ENCODE measurements at places on chromosomes 2 and 18.

DNA sequence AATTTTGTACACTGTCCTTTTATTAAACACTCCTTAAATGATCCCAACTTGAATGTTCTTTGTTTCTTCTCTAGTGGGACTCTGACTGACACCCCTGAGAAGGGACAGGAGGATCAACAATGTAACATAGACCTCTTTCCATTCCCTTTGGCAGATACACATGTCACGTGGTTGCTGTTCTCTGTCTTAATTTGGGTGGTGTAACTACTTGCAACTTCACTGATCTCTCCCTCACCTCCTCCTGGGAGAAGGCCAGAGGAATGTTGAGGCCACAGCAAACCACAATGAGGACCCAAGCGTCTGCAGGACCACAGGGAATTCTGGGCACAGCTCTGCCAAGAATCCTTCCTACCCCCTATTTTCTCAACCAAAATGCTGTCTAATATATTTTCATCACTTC is 205.6 kb downstream of the RTP5 start:
- DNase-seq: no peak

GRCh38 chr2:59770651-59771050 is 782.8 kb downstream of the BCL11A start:
- no peak for DNase-seq

- DNase-seq: no peak
Observed at GRCh38 chr18:61865466-61866175, 27.2 kb downstream of the RNF152 start.

GRCh38 chr18:46672062-46672970 is 15.3 kb upstream of the LOXHD1 start:
- DNase-seq: no peak

DNA sequence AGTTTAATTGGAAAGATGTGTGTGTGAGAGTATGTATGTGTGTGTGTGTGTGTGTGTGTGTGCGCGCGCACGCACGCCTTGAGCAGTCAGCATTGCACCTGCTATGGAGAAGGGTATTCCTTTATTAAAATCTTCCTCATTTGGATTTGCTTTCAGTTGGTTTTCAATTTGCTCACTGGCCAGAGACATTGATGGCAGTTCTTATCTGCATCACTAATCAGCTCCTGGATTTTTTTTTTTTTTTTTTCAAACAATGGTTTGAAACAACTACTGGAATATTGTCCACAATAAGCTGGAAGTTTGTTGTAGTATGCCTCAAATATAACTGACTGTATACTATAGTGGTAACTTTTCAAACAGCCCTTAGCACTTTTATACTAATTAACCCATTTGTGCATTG is 48.0 kb downstream of the FEZ2 start:
- DNase-seq: no peak

DNA sequence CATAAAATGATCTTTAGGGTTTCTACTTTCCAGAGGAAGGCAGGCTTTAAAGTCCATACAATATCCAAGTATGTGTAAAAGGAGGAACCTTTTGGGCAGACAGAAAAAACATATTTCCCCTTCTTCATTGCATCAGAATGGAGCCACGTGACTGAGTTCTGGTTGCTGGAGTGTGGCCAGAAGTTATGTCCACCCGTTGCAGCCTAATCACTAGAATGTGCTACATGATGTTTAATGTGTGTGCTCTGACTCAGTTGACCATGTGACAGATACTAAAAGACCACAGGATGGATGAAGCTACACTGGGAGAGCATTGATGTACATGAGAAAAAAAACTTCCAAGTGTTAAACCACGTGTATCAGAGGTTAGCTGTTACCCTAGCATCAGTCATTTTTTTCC is 460.9 kb downstream of the RIT2 start:
- no peak for DNase-seq

DNA sequence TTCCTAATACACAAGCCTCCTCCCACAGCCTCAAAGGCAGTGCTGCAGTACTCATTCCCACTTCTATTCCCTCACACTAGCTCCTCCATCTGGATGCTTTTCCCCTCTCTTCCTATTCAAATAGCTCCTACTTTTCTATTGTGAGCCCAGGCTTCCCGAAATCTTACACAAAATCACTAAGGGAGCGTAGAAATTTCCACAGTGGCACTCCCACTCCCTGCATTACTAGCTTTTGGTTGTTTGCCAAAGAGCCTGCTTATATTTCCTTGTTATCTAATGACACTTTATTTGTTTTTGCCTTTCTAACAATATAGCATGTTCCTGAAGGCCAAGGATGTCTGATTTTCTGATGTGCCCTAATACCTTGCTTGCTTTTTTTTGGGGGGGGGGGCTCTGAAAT is 10.9 kb downstream of the EPAS1 start:
- no peak for DNase-seq

- no peak for DNase-seq
Observed at GRCh38 chr2:219087361-219087760, 26.6 kb upstream of the IHH start.

- no peak for DNase-seq
Observed at GRCh38 chr2:119158563-119159347, at the start of gene C1QL2. TSS of gene C1QL2 (minus strand) at chr2:119158751. CDS start at chr2:119158269, 482 bp downstream.

- DNase-seq: no peak
Observed at GRCh38 chr2:181943411-181944124, 42.1 kb upstream of the PPP1R1C start.

- DNase-seq: peak; percentile 81
Observed at GRCh38 chr2:203808046-203808750, 59.4 kb upstream of the CTLA4 start.

- no peak for DNase-seq
Observed at GRCh38 chr2:69122271-69122670, 109.3 kb downstream of the ANTXR1 start.

GRCh38 chr2:10832203-10832936 is 19.8 kb upstream of the PDIA6 start:
- peak; percentile 64 for DNase-seq

GRCh38 chr2:122218596-122218995 is 463.1 kb downstream of the TSN start:
- no peak for DNase-seq

- no peak for DNase-seq
Observed at GRCh38 chr2:44120428-44120827, 48.2 kb upstream of the PPM1B start.

GRCh38 chr2:40554665-40555294 is 102.9 kb upstream of the SLC8A1 start:
- no peak for DNase-seq

DNA sequence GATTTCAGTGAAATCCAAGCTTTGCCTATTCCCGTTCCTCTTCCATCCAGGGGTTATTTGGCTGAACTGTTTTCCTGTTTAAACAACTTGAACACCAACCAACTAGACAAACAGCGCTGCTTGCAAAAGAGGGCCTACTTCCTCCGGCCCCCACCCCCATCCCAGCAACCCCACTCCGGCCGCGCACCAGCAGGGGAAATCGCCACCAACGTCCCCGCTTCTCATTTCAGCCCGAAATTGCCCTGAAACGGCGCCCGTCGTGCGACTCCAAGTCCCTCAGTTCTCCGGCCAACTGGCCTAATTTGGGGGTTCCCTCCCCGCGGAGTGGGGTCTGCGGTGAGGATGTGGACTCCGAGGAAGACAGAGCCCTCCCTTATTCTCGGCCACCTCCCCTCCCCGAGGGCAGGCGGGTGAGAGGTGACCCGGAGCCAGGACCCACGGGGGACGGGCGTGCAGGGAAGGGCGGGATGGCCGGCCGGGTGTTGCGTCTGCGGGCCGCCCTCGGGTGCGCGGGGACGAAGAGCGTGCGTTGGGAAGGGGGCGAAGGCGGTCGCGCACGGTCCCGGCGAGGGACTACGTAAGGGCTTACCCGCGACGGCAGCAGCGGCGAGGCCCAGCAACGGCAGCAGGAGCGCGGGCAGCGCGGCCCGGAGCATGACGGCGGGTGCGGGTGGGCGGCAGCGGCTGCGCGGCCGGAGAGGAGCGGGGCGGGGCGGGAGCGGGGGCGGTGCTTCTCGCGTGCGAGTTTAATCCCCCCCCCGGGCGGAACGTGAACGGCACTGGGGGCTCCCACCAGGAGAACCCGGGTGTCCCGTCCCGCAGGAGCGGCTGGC is at the start of gene CD302:
Gene CD302, minus strand, starts transcription at position 666 of the 833 bp plus-strand sequence. Its CDS starts 10 bp downstream, at position 656.
- DNase-seq: no peak

- no peak for DNase-seq
Observed at GRCh38 chr18:57631697-57632096, 10.1 kb upstream of the NARS1 start.

- DNase-seq: no peak
Observed at GRCh38 chr2:48902521-48902920, 147.0 kb upstream of the LHCGR start.

GRCh38 chr2:17519486-17519885 is 1.2 kb upstream of the RAD51AP2 start:
- DNase-seq: no peak

DNA sequence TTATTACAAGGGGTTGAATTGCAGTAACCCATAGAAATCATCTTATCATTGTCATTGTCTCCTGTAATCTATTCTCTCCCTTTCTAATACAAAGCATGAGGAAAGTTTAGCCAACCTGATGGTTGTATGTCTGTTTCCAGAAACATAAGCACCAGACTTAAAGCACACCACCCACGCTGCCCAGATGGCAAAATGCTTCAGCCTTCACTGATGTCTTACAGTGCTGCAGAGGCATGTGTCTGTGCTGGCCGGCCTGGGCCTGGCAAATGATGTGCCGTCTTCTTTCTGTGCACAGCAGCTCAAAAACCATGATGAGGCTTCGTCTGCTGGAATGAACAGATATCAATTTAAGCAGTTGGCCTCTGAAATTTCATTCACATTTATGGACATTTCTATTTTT is 443.0 kb upstream of the RGPD4 start:
- no peak for DNase-seq

DNA sequence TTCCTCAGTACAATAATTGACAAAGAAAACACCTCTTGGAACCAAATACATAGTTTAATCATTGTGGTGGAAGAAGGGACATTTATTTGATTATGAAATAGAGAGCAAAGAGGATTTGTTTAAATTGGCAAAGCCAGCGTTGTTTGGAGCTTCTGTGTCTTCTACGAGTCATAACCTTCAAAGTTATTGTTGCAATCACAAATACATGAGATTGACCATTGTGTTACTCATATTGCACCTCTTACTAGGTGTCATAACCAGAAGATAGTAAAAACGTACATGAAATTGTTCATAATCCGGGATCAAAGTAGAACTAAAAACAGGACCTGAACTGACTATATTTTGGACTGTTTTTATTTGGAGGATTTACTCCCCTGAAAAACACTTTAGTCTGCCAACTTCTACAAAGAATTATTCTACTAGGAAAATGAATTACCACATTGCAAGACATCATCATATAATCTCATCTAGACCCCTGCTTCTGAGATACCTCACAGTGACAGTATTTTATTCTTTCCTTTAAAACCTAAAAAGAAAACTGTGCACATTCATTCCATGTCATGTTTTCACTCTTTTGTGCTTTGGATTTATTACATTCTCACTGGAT is 151.7 kb upstream of the KLF7 start:
- no peak for DNase-seq

- no peak for DNase-seq
Observed at GRCh38 chr18:48335829-48336228, 73.4 kb downstream of the ZBTB7C start.

- DNase-seq: no peak
Observed at GRCh38 chr18:59917422-59917821, 17.6 kb downstream of the PMAIP1 start.

DNA sequence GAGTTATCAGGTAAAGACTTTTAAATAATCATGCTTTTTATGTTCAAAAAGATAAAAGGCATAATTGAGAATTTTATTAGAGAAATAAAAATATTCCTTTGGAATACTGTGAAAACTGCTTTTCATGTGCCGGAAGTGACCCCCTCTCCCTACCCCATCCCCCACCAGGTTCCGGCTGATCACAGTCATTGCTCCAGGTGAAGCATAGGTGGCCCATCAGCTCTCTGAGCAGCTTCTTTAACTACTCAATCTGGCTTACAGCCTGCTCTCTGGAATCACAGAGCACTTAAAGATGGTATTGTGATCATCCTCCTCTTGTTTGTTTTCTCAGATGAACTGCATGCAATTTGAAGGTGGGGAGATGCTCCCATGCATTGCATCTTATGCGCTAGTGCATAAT is 257.7 kb downstream of the EN1 start:
- DNase-seq: no peak

DNA sequence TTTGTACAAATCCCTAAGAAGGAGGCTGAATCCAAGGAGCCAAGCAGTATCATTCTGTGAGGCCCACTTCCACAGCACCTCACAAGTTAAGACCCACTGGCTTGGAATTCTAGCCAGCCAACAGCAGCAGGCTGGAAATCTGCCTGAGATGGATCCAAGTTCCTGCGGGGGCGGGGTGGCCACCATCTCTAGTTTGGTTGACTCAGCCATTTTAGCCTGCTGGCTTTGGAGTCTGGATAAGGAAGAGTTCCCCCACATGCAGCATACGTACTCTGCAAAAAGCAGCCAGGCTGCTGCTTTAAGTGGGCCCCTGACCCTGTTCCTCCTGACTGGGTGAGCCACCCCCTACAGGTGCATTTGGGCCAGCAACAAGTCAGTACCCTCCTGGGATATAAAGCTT is 65.2 kb downstream of the FARP2 start:
- no peak for DNase-seq

- DNase-seq: peak; percentile 83
Observed at GRCh38 chr2:64228126-64228678, 84.0 kb upstream of the PELI1 start.

GRCh38 chr2:21118302-21118920 is 5.4 kb upstream of the TDRD15 start:
- peak; percentile 1 for DNase-seq
